ENCODE measurements at places on chromosomes 1 and 21. TPM values are rescaled to one million over a fixed set of nuclear protein-coding genes. Genes with fewer than 3 reads are reported as not detected.
A peak's percentile ranks its signal among the peaks of the same experiment; 100 is the strongest.

FBXO2 gene
- 12.0 TPM for total RNA-seq

HOOK1 gene
- 0.11 TPM for total RNA-seq

SH2D5 gene
- total RNA-seq: 2.8 TPM

IFNLR1 gene
- total RNA-seq: 1.5 TPM

- H3K27ac ChIP-seq: peak overlapping the region; percentile 100
- no peak for DNase-seq
- H3K4me1 ChIP-seq: peaks cover 31% of the 10 kb centered on the region
- H3K36me3 ChIP-seq: no peaks in the 10 kb centered on the region
- peak overlapping the region; percentile 82 for H3K4me3 ChIP-seq
Observed at GRCh38 chr1:244968881-244969280, 104.5 kb upstream of the HNRNPU start.

DNA sequence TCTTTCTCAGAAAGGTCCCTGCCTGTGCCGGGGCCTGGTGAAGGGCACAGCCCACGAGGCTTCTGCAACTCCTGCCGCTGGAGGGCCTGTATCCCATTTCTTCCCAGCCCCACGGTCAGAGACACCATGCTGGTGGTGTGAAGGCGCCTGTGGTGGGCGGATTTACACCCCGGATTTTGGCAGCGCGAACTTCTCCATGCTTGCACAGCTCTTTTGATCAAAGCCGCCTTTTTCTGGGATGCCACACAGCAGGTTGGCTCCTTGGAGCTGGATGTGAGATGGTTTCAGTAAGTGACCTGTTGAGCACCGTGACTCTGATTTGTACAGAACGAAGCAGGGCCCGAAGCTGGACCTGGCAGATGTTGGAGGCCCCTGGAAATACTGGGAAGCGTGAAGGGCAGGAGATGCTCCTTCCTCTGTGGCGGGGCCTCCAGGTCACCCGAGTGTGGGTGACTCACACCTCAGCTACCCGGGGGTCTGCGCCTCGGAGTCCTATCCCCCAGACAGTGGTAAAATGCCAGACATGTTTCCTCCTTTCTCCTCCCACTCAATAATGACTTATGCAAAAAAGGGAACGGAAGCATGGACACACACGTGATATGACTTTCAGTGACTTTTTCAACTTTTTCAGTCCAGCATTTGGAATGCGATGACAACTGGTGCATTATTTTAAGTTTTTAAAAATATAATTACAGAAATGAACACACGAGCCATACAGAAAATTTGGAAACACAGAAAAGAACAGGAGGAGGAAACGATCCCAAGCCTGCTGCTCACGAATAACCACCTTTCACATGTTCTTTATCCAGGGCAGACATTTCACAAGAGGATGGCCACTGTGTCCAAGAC, 9.0 kb downstream of the UMODL1 start:
- H3K27me3 ChIP-seq: no peaks in the 10 kb centered on the region
- DNase-seq: no peak
- H3K27ac ChIP-seq: no peak overlapping the region
- H3K36me3 ChIP-seq: no peaks in the 10 kb centered on the region

DNA sequence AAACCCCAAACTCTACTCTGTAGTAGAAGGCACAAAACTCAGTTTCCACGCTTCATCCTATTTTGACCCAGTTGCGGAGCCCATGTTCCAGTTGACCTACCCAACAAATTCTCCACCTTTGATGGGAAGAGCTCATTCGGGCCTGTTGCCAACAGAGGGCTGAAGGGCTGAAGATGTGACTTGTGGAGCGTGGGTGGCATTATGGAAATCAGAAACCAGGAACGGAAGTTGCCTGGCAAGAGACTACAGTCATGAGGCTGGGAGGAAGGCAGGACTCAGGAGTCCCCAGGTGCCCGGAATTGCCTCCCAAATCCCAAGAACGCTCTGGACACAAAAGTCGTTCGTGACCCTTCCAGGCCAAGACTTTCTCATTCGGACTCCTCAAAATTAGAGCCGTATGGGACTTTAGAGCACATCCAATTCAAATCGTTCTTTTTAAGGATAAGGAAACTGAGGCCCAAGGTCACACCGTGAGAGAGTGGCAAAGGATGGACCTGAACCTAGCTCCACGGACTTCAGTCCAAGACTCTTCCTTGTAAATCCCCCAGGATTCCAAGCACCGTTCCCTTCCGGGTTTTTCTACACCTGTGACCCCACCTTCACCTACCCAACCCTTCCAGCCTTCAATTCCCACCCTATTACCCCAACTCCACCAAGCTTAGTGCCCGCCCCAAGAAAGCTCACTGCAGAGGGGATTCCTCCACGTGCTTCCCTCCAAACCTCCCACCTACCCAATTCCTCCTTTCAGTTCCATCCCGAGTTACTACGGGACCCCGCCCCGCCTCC, 739 bp downstream of the SMG5 start:
- peaks cover 32% of the 10 kb centered on the region for H3K36me3 ChIP-seq
- peak overlapping the region; percentile 93 for H3K27ac ChIP-seq
- H3K4me1 ChIP-seq: peaks cover 38% of the 10 kb centered on the region
- no peak for DNase-seq

- H3K36me3 ChIP-seq: no peaks in the 10 kb centered on the region
- no peak overlapping the region for H3K4me3 ChIP-seq
- H3K4me1 ChIP-seq: no peaks in the 10 kb centered on the region
- no peak for DNase-seq
Observed at GRCh38 chr1:218570456-218570855, 225.3 kb downstream of the TGFB2 start.

- no peaks in the 10 kb centered on the region for H3K36me3 ChIP-seq
- no peaks in the 10 kb centered on the region for H3K27me3 ChIP-seq
- DNase-seq: no peak
- no peak overlapping the region for H3K4me3 ChIP-seq
- no peaks in the 10 kb centered on the region for H3K4me1 ChIP-seq
- H3K27ac ChIP-seq: no peak overlapping the region
Observed at GRCh38 chr1:53605181-53605580, 133.8 kb downstream of the GLIS1 start.

DNA sequence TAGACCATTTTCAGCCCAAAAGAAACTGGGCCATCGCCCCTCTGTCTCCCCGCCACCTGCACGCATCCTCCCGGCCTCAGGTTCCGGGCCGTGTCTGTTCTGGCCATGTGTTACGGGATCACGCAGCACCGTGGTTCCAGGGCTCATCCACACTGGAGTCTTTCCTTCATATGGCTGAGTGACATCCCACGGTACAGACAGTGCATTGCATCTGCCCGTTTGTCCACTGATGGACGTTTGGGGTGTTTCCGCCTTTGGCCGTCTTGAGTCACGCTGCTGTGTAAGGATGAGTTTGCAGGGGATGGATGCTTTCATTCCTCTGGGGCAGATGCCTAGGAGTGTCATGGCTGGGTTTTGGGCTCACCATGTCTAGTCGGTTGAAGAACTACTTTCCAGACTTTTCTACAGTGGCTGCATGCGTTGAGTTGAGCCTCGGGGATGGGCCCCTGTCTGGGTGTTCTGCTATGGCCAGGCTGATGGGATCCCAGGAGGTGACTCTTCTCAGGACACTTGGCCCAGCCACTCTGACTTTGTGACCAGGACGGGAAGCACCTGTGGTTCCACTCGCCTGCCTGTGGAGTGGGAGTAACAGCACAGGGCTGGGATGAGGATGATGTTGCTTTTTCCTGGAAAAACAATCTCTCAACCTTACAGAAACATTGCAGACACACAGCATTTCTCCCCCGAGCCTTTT, 16.8 kb downstream of the RRP1 start:
- DNase-seq: no peak
- H3K27me3 ChIP-seq: no peaks in the 10 kb centered on the region
- H3K4me1 ChIP-seq: peaks cover 7% of the 10 kb centered on the region
- no peak overlapping the region for H3K4me3 ChIP-seq
